Stimulated activated CD8-positive, alpha-beta memory T cell treated with anti-CD3 and anti-CD28 coated beads, Interleukin-4, amount 100 ng/mL, for 24 hours (primary cell): ENCODE measurements at places on chromosomes 3 and 15.

DNA sequence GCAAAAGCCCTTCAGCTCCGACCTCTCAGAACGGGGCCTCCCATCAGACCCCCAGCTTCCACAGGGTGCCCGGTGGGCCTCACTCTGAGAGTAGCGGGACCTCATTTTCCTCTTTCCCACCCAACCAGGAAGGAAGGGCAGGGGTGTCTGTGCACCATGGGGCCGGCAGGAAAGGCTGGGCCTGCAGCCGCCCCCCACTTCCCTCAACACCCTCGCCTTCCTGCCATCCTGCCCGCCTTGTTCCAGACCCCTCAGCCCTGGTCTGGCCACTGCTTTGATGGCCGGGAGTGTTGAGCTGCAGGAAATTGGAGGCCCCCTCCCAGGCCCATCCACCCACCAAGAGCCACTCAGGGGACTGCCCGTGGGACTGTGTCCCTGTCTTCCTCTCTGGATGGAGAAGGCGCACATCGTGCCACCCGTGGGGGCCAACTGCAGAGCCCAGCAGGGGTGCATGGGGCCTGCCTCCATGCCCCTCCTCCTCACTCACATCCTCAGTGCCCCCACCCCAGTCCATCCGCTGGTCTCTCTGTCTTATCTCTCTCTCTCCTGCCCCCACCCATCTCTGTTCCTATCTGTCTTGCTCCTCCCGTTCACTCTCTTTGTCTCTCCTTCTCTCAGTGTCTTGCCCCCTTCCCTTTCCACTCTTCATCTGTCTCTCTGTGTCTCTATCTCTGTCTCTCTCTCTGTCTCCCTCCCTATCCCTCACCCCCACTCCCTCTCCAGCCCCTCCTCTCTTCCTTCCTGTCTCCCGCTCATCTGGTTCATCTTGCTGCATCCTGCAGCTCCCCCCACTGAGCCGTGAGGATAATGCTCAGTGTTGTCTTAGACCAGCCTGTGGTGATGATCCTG lies 1.8 kb upstream of the PLXND1 start:
- DNase-seq, result no peak

DNA sequence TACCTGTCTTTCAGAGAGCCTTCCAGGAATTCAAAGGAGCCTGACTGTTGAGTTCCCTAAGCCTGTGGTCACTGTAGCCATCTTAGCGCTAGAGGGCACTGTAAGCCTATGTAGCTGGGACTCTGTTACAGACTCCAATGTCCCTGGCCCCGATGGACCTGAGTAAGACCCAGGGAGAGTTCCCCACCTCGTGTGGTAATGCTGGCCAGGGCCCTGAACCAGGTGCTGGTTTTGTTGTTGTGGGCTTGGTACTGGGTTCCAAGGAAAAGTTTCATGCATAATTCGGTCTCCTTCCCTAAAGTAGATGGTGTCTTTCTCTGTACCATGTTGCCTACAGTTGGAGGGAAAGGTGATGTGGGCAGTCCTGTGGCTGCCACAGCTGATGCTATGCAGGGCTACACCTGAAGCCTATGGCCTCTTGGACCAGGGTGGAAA lies 32.4 kb downstream of the CDAN1 start:
- peak; percentile 28 for DNase-seq

DNA sequence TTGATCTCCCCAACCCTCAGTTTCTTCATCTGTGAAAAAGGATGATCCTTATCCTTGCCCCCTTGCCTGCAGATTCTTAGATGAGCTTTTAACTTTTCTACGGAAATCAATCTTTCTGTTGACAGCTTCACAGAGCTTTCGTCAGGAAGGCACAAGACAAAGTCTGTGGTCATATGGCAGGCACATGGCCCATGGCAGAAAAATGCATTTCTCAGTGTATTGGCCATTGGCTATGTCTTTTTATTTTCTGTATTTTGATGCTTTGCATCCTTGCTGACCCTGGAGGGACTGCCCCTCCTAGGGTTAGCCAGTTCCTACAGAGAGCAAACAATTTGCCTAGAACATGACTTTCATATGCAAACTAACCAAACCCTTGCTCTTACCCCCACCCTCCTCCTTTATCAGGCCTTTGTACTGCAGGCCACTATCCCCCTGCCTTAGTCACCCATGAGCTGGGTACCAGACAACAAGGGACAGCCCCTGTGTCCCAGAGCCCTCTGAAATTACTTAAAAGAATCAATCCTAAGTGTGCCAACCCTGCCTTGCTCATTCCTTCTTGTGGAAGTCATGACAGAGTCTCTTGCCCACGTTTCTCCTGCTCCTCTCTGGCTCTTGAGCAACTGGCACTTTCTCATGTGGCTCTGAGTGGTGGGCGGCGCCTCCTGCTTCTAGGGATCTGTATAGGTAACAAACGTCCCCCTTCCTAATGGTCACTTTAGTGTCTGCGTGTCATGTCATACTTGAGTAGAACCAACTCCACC lies 24.1 kb upstream of the NOX5 start:
- DNase-seq, result no peak

DNA sequence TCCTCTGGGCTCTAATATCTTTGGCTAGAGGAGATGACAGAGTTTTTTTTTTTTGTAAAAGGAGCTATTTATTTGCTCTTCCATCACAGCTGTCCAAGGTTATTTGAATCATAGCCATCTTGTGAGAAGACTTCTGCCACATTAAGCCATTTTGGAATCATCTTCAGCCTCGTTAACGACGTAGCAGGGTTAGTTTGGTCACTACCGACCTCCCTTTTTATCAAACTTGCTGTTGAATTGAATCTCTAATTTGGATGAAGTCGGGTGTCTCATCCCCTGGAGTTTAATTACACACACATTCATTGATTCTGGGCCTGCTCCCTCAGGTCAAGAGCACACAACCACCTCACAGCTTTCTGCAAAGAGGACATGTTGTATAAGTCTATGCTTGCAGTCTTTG lies 238.7 kb downstream of the CPNE4 start:
- DNase-seq, result no peak

- DNase-seq, result no peak
Measured at GRCh38 chr3:7371693-7372572, 511.0 kb downstream of the GRM7 start.
